Stimulated activated CD4-positive, alpha-beta T cell treated with anti-CD3 and anti-CD28 coated beads, TNF-alpha, amount 100 ng/mL, for 4 hours (primary cell): ENCODE measurements at places on chromosomes 16 and 17.

DNA sequence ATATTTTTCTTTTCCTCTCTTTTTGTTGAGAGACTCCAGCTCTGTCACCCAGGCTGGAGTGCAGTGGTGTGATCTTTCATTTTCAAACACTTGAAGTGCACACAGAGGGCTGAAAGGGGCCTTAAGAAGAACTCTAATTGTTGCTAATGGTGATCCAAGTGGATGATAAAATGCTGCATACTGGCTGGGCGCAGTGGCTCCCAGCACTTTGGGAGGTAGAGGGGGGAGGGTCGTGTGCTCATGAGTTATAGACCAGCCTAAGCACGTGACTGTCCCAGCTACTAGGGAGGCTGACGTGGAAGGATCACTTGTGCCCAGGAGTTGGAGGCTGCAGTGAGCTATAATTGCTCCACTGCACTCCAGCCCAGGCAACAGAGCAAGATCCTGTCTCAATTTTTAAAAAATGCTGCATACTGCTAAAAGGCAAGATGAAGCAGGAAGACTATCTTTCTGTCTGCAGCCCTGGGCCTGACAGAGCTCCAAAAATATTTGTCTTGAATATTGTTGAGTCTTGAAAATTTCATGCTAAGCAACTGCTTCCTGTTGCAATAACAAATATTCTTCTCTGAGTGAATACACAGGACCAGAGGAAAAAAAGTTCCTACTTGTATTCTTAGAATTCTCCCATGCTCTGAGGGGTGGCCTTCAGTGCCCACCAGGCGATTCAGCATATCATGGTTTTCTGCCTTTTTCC is 63.7 kb upstream of the AKTIP start:
- DNase-seq: no peak

DNA sequence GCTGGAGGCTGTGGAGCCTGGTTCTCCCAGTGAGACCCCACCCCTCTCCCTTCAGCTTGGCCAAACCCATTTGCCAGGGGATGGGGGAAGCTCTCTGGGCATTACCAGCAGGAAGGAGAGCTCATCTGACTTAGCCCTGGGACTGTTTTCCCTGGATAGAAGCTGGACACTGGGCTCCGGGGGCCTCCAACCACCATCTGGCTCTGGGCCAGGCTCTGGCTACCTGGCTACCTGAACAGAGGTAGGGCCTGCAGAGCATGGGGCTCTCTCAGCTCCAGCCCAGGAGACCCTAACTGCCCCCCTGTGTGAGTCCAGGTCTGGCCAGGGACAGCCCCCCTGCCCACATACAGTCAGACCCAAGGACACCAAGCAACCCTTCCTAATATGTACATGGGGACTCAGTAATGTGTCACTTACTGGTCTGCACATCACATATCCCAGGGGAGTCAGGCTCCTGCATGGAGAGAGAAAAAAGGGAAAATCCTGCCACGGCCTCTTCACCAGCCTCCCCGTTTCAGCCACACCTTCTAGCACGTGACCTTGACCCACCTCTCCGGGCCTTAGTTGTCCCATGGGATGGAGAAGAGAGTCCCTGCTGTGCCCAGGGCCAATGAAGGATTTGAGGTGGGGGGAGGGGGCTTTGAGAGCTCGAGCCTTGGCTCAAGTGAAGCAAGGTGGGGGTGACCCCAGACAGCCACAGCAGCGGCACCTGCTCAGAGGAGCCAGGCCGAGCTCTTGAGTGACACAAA is 13.8 kb downstream of the CNGB1 start:
- no peak for DNase-seq

DNA sequence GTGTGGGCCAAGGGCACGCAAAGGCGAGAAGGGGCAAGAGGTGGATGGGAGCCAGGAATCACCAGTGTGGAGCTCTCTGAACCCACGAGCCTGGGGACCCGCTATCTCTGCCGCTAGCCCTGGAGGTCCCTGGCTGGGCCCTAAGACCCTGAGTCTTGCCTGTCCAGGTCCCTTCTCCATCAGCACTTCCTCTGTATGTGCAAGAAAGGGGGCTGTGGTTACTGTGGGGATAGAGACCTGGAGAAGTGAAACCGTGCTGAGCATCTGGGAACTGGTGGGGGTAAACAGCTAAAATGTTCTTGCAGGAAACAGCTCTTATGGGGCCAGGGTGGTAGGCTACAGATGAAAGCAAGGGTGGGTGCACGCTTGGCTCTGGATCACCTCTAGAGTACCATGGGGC is 3.1 kb downstream of the SPNS3 start:
- no peak for DNase-seq

- no peak for DNase-seq
These were observed 15.3 kb upstream of the CACNA1H start for GRCh38 chr16:1137604-1138003.

GRCh38 chr17:27954548-27955495 is 61.7 kb upstream of the LYRM9 start:
- DNase-seq: no peak

DNA sequence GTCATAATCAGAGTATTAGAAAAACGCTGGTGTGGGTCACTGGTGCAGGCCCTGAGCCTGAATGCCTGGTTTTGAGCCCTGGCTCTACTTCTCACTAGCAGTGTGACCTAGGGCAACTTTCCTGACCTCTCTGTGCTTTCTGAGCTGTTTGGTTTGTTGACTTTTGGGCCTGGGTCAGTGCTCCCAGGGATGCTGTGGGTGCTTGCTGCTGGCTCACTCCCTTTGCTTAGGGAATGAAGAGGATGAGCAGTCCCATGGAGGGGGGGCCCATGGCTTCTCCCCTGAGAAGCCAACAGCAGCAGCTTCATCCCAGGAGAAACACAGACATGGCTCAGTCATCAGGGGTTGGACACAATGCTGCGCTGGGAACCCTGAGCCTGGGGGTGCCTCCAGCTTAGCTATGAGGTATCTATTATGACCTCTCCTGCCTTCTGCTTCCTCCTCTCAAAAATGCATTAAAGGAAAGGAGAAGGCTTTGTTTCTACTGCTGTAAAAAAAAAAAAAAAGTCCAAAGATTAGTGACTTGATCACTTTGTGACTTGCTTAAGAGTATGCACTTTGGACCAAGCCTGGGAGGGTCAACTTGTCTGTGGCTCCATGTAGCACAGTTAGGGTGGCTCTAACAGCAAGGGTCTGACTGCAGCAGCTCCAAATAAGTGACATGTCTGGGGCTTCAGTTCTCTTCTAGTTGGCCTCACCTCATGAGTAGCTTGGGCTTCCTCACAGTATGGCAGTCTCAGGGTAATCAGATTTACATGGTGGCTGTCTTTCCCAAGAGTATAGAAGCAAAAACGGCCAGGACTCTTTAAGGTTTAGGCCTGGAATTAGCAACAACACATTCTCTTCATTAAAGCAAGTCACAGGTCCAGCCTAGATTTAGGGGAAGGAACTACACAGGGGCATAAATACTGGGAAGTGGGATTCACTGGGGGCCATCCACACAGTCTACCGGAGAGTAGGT is 13.0 kb downstream of the NKD1 start:
- DNase-seq: no peak

DNA sequence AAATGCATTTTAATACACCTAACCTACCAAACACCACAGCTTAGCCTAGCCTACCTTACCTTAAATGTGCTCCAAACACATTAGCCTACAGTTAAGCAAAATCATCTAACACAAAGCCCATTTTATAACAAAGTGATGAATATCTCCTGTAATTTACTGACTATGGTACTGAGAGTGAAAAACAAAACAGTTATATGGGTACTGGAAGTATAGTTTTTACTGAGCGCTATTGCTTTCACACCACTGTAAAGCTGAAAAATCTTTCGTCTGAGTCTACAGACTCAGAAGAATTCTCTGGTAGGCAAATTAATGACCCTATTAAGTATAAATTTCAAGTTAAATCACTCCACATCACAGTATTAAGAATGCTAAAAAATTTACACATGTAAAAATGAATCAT is 3.5 kb downstream of the GRB2 start:
- no peak for DNase-seq

GRCh38 chr17:51951741-51952140 is 206.8 kb downstream of the CA10 start:
- DNase-seq: no peak

GRCh38 chr16:14609716-14610115 is 20.3 kb downstream of the PARN start:
- no peak for DNase-seq

DNA sequence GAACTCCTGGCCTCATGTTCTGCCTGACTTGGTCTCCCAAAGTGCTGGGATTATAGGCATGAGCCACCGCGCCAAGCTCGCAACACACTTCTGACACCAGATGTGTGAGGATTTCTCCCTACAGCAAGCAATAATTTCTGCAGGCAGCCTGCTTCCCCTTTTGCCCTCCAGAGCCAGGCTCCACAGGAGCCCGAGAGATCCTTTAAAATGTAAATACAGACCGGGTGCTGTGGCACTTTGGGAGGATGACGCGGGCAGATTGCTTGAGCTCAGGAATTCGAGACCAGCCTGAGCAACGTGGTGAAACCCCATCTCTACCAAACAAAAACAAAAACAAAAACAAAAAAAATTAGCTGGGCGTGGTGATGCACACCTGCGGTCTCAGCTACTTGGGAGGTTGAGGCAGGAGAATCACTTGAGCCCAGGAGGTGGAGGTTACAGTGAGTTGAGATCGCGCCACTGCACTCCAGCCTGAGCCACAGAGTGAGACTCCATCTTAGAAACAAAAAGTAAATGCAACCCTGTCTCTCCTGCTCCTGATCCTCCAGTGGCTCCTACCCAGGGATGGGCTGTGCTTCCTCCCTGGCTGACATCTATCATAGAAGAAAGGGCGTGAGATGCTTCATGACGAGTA is 14.7 kb downstream of the C16orf96 start:
- DNase-seq: no peak

DNA sequence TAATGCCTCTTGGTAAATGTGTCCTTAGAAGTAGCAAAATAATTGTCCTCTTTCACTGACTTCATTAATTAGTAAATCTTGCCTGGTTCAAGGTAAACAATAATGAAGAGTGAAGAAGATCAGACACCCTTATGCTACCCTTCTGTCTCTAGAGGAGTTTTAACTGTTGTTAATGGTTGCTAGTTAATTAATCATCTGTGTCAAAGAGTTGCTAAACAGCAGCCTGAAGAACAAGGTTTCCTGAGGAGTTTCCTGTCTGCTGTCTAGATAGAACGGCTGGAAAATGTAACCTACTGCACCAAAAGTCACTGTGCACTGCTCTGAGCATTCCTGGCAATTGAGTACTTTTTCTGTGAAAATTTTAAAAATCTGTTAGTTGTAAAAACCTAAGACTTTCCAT is 131.3 kb downstream of the NLK start:
- DNase-seq: no peak

DNA sequence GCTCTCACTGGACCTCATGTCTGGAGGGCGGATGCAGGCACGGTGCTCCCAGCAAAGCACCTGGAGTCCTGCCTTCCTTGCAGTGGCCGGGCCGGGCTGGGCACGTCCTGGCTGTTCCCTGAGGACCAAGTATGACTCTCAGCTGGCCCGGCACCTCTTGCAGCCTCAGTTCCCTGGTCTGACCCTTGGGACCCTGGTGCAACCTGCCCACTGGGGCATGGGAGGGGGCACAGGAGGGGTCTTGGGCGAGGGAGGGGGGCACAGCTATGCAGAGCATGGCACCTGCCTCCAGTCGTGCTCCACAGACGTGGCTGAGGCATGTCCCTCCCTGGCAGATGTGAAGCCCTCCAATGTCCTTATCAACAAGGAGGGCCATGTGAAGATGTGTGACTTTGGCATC is 19.6 kb downstream of the MAP2K3 start:
- no peak for DNase-seq

- DNase-seq: no peak
These were observed 492 bp downstream of the SLC25A39 start for GRCh38 chr17:44324092-44324570.

DNA sequence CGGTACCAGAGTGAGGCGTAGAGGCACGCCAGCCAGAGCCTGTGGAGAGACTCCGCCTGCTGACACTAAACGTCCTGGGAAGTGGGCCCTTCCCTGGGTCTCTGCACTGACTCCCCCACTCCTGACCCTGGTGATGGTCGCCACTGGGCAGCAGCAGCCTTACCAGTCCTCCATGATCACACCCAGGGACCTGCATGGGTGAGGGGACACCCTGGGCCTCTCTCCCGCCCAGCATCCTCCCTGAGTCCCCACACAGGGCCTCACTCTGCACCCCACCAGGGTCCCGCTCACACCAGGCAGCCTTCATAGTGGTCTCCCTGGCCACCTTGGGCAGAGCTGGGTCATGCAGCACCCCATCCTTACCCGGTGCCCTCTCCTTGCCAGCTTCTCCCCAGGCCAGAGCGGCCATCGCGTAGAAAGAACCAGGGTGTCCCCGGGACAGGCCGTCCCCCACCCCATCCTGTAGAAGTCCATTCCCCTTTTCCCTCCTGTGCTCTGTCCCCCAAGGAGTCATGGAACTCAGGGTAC is 10.7 kb downstream of the RGS11 start:
- DNase-seq: no peak

GRCh38 chr17:79845601-79845949 is 6.3 kb upstream of the CBX4 start:
- no peak for DNase-seq

DNA sequence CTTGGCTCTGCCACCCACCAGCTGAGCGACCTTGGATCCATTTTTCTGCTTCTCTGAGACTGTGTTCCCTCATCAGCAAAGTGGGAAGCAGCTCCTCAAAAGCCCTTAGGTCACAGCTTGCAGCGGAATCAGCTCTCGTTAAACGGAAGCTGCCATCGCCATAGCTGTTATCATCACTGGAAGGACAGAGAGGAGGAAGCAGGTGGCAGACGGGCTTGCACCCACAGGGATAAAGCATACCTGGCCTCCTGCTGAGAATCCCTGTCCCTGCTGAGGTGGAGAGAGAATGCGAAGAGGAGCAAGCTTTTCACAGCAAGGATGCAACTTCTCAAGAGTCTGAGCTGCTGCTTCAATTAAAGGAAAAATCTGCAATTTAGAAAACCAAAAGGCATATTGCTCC is 106.6 kb downstream of the CLEC16A start:
- DNase-seq: no peak
